Transverse colon (tissue), 4 donors: ENCODE measurements at places on chromosomes 6 and 20.

DNA sequence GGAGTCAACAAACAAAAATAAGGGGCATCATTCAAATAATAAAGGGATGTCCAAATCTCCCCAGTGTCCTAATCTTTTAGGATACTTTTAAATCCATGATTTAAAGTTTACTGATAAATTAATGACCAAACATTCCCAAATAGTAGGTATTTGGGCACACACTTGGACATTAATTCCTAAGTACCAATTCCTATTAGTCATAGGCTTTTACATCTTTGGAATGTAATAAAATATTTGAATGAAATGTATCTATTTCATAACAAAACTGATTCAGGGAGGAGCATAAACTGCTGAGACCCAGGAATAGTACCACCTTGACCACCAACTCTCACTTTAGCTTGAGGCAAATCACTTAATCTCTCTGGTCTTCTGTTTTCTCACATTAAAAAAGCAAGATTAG, 44.3 kb downstream of the VGLL2 start:
- DNase-seq = no peak

GRCh38 chr6:89724981-89725380, 86.4 kb upstream of the LYRM2 start:
- no peak for DNase-seq

DNA sequence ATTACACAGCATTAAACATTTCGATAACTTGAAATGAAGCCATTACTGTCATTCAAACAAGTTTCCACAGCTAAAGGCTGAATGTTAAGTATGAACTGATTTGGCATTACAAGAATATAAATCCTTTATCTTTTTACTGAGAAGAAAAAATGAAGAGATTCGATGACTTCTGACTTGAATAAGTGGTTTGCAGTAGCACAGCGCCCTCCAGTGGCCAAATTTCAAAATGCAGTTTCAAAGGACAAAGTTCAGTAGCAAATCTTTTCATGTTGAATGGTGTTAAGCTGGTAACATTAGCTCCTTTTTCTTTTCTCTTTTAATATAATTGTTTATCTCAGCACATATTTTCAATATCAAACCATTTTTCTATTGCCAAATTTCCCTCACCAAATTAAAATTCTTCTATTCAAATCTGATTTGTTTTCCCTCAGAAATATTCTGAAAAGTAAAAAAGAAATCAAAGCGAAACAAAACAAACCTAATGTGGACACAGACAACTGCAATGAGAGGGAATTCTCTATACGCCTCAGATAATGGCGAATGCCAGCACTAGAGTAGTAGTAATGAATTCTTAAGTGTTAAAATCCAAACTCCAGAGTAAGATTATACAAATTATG, 145.7 kb downstream of the BTBD9 start:
- DNase-seq = peak; percentile 82

GRCh38 chr6:149212892-149213801, 104.4 kb upstream of the TAB2 start:
- no peak for DNase-seq

DNA sequence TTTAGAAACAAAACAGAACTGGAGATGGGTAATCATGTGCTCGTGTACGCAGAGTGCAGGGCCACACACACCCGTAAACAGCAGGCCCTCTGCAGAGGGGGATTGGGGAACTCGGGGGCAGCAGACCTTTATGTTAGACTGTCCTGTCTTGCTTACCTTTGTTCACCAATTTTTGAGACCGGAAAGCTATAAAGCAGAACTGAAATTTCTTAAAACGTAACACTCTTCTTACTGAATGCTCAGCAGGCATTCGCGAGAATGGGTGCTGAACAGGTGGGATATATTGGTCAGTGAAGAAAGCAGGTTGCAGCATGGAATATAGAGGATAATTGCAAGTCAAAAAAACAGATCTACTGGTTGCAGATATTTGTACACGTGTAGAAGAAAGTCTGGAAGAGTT, 211.1 kb downstream of the BMP7 start:
- no peak for DNase-seq

DNA sequence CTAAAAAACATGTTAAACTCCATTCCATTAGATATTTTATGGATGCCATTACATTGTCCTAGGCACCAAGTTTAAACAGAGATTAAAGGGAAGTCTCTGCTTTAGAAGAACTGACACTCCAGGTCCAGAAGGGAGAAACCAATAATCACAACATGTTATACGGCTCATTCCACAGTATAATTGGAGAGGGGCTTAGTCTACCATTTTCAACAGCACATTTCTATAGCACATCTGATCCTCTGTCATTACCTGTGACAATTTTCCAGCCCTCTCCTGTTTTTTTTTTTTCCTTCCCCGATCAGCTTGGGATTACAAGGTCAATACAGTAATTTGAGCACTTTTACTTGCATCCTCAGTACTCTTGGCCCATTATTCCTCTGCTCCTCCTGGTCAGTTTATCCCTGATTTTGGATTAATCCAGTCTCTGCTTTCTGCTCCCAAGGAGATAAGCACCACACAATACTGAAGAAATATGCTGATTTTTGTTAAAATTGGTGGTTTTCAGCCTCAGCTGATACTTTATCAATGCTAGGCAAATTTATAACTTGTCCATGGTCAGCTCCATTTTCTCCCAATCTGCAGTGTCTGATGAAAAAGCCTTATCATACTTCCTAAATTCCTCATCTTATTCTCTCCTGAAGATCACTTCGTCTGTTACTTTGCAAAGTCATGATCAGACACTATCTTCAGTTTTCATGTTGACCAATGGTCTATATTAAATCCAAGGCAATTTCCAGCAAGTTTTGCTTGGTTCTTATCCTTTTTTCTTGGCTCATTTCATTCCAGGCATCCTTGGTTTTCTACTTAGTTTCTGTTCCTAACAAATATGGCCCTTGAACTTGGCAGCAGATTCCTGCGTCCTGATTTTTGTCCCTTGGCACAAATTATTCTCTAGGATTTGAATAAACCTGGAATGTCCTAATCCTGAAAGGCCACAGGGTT, 30.8 kb upstream of the SYNCRIP start:
- no peak for DNase-seq

DNA sequence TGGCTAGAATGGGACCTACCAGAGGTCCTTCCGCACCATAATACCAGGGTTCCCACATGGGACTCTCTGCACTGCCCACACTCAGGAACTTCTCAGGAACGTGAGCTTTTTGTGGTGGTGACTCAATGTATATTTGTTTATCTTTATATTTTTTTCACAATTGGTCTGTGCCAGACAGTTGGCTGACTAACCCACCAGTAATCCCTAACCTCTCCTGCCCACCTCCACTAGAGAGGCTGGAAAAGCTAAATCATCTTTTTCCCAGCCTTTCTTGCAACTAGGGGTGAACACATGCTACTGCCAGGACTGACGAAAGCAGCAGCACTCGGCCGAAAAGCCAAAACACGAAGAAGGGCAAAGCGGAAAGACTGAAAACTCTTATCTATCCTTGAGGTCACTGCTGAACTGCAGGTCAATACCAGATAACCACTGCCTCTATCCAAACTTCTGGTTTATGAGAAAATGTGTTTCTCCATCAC, 112.9 kb downstream of the TRERF1 start:
- no peak for DNase-seq
